ENCODE measurements at places on chromosomes 1 and 21.

GRCh38 chr1:55375617-55376258, 160.6 kb upstream of the USP24 start:
- peak; percentile 41 for DNase-seq

DNA sequence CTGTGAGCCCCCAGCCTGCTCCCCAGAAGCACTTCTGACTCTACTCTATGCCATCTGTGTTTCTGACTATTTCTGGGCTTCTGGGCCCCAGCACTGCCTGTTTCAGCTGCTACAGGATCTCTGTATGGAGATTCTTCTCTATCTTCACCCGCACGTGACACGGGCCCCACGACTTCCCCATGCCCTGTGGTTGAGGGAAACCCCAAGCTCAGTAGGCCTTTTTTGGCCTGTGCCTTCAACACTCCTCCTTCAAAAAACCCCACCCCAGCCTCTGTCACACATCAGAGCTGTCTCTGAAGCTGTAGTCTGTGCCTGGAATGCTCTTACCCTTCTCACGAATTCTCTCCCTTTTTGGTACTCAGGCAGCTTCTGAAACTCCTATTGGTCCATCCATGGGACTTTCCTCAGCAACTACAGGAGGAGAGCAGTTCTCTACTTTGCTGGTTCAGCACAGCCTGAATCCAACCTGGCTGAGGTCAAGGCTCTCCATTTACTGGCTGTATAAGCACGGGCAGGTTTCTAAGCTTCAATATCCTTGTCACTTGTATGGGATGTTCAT, 2.0 kb upstream of the NID1 start:
- no peak for DNase-seq

DNA sequence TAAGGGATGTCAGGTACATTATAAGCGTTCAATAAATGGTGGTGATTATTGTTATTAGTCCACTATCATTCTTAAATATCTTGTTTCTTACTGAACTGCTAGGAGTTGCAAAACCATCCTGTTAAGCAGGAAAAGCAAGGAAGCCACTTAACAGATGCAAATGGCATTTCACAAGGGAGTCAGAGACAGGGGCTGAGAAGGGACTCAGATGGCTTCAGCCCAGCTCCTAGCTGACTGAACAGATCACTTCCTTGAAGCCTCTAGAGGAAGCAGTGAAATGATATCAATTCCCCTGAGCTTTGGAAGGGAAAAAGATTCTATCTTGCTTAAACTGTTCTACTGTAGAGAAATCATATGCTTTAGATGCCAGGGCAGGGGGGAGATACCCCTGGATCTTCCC, 151.5 kb downstream of the ST6GALNAC5 start:
- DNase-seq, result peak; percentile 68

- no peak for DNase-seq
These were observed 303.1 kb upstream of the RUNX1 start for GRCh38 chr21:35352066-35352770.

DNA sequence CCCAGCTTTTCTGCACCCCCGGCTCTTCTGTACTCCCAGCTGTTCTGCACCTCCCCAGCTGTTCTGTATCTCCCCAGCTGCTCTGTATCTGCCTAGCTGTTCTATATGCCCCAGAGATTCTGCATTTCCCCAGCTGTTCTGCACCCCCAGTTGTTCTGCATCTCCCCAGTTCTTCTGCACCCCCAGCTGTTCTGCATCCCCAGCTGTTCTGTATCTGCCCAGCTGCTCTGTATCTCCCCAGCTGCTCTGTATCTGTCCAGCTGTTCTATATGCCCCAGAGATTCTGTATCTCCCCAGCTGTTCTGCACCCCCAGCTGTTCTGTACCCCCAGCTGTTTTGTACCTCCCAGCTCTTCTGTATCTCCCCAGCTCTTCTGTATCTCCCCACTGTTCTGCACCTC, 41.1 kb downstream of the UMODL1 start:
- no peak for DNase-seq

DNA sequence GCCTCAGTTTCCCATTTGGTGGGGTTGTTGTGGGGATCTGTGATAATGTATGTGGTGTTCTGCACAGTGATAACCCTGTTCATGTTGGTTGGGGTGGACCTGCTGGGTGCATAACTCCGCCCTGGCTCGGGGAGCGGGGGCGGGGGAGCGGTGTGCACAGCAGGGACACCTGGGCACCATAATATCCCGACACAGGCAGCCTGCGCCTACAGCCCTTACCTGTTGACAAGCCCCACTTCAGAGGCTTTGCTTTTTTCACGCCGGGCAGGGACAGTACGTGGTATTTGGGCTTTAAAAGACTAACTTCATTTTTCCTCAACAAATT, 48.0 kb upstream of the ACOT11 start:
- peak; percentile 71 for DNase-seq

GRCh38 chr1:226643177-226643576, 94.6 kb downstream of the STUM start:
- no peak for DNase-seq

- no peak for DNase-seq
These were observed 15.4 kb upstream of the PTTG1IP start for GRCh38 chr21:44888581-44889550.

DNA sequence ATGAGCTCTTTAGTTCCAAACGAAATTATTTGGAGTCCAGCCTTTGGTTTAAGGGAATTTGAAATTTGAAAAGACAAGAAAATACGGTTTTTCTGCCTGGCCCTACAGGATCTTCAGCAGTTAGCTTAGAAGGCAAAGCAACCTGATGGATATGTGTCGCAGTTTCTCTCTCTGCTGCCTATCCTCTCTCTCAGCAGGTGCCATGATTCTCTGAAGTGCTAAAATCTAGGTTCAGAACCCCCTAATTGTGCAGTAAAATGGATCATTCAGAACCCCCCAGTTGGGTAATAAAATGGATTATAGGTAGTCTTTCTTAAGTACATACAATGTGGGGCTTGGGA, 446 bp upstream of the DEPDC1 start:
- DNase-seq, result no peak

GRCh38 chr1:206854401-206855129, 10.9 kb upstream of the IL20 start:
- DNase-seq, result peak; percentile 29

DNA sequence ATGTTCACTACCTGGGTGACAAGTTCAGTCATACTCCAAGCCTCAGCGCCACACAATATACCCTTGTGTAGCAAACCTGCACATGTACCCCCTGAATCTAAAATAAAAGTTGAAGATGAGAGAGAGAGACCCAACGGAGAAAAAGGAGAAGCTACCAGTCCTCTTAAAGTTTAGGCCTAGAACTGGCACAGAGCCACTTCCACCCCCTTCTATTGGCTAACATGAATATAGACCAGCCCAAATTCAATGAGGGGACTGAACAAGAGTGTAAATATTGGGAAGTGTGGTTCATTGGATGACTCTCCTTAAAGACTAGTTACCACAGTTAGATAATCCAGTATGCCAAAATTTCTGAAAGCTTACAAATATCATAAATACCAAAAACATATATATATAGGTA, 139.9 kb upstream of the ATP1B1 start:
- no peak for DNase-seq

- DNase-seq, result peak; percentile 83
These were observed at the start of gene RIPK4 for GRCh38 chr21:41766883-41767605. TSS of gene RIPK4 (minus strand) at chr21:41767052. CDS start at chr21:41767041, 11 bp downstream.

Data from NCI-H2171 treated with DMSO at 0.1 percent for 48 hours (cell line).